ENCODE measurements at places on chromosomes 3 and 15.

DNA sequence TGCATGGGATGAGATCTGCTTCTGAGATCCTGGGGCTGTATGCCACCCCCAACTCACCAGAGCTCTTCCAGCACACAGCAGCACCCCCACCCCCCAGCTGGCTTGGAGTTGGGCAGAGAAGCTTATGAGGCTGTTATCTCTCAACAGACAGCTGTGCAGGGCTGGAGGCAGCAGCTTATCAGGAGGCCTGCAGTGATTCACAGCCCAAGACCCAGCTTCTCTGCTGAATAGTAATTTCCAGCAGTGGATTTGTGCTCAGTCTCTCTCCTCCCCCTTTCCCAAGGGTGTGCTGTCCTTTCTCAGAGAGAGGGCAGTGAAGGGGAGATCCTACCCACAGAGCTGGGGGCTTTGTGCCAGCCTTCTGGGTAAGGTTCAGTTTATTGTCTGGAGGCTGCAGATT, 2.1 kb downstream of the RPP25 start:
- DNase-seq = no peak

DNA sequence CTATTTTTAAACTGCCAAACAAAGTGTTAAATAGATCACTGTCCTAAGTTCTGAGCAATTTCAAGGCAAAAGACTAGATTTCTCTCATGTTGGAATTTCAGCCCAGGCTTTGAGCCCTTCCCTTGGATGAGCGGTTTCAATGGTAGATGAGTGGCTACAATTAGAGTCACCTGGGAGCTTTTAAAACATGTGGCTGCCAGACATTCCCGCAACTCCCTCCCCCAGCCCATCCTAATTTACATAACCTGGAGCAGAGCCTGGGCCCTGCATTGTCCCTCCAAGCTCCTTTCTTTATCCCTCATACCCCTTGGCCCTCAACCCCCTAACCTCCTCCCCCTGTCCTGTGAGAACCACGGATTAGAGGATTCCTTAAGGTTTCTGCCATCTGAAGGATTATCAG, 357.5 kb upstream of the UMPS start:
- DNase-seq = no peak

- no peak for DNase-seq
Observed at GRCh38 chr3:49531218-49531617, 23.1 kb upstream of the BSN start.

- no peak for DNase-seq
Observed at GRCh38 chr3:137767538-137768360, 3.6 kb downstream of the SOX14 start.

GRCh38 chr3:27165321-27165721, 203.9 kb downstream of the NEK10 start:
- no peak for DNase-seq

- DNase-seq = no peak
Observed at GRCh38 chr15:77474310-77474988, 53.8 kb downstream of the HMG20A start.

DNA sequence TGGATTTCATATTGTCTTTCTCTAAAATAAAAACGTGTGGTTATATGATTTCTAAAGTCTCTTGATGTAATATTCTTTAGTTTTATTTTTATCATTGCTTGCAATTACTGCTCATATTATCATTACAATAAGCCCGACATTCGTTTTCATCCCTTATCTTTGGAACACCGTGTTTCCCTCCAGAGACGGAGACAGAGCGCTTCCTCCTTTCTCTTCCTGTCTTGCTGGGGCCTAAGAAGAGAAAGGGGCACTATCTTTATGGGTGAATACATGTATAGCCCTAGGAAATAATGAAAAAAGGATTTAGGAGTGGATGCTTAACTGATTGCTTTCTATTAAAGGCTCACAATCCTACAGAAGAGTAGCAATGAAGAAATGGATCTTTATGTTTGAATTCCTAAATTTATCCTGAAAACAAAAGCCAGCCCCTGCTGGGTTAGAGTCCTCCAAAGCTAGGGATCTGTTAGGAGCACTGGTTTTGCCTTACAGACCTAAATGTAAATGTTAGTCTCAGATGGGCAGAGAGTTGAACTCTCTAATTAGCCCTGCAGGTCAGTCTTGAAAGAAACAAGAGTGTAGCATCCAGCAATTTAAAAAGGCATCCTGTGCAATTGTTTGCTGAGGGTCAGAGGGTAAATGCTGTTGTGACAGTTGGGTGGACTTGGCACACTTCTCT, 145.1 kb downstream of the TP63 start:
- no peak for DNase-seq

GRCh38 chr3:171772427-171773056, 37.7 kb downstream of the PLD1 start:
- peak; percentile 36 for DNase-seq

- no peak for DNase-seq
Observed at GRCh38 chr15:65533057-65533756, 2.9 kb downstream of the HACD3 start.

- no peak for DNase-seq
Observed at GRCh38 chr15:61381501-61381900, 152.4 kb upstream of the RORA start.

GRCh38 chr3:31541089-31541488, 8.4 kb downstream of the STT3B start:
- no peak for DNase-seq

GRCh38 chr3:47783673-47784072, 2.0 kb upstream of the SMARCC1 start:
- no peak for DNase-seq

DNA sequence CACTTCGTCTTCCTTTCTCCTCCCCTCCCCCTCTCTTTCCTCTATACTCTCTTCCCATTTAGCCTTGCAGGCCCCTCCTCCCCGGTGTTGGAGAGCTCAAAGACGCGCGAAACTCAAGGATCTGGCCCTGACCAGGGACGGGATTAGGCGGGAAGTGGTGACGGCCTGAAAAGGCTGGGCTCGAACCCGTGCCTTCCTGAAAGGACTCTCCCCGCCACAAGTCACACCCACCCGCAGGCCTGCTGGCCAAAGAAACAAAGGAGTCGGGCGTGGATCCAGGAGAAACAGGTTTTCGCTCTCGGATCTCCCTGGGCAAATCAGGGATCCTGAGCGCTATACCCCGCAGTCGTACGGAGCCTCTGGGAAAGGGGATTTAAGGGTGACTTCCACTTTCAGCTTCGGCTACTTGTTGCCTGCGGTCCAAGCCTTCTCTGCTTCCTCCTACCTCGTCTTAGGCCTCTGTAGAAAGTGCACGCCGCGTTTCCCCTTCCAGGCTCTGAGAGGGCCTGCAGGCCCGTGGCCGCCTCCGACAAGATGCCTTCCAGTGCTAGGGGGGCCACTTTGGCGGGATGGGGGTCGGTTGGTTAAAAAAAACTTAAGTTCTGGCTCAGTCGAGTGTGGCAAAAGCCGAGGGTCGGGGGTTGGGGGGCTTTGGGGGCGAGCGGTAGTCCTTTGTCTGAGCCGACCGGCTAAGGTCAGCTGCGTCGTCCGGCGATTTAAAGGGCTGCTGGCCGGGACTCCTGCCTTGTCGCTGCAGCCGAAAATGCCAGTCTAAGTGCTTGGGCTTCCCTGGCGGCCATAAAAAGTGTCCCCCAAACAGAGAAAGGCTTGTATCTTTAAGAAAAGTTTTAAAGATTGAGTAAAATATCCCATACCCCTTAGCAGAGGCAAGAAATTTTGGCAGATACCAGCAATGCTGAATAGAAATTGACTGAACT, 8.2 kb downstream of the ZIC4 start:
- DNase-seq = no peak

DNA sequence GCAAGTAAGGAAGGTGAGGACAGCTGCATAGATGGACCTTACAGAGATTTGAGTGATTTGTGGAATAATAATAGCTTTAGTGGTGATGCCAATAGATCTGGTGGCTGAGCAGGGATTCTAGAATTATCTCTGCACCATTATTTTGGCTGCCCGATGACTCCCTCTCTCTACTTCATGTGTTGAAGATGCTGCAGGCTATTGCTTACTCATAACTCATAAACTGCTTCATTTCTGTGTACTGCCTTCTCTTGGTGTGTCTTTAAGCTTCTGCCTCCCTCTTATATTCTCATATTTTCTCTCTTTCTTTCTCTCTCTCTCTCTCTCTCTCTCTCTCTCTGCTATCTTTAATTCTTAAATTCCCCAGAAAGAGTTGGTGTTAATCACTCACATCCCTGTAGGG, 256.0 kb upstream of the TRIM42 start:
- no peak for DNase-seq

DNA sequence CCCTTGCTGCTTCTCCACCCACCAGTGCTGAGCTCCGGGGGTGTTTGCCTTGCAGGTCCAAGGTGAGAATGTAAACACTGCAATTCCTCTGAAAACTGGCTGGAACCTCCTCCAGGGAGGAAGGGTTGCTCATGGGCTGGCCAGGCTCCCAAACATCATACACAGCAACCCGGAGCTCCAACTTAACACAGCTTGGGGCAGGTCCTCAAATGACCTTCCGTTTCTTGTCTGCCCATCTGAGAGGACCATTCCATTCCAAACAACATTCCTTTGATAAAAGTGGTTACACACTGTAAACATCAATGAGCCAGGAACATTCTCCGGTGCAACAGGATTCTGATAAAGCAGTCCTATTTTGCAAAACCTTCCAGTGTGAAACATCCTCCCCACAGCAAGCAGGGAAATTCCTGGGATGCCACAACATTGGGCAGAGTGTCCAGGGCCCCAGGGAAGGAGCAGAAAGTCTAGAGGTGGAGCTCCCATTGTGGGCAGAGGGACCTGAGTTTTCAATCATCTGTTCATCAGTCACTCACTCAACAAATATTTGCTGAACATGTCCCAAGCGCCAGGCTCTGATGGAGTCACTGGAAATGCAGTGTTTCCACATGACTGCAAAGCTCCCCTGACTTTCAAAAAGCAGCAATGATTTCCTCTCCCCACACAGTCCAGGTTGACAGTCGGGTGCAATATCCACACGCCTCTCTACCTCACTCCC, 7.3 kb upstream of the HEG1 start:
- DNase-seq = no peak

DNA sequence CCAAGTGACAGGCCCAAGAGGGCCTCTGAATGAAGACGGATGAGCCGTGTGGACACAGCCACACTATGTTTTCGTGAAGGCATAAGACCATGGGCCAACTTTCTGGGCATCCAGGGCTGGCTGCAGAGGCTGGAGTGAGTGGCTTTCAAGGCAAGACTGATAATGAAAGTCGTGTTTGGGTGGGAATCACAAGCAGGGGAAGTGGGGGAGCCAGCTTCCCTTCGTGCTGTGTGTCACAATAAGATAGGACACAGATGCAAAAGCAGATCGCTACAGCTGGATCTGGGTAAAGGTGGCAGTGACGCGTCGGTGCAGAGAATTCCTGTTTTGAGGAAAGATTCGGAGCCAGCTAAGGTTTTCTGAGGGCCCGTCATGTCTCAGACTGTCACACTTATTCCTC, 309.8 kb upstream of the CTDSPL start:
- DNase-seq = no peak

DNA sequence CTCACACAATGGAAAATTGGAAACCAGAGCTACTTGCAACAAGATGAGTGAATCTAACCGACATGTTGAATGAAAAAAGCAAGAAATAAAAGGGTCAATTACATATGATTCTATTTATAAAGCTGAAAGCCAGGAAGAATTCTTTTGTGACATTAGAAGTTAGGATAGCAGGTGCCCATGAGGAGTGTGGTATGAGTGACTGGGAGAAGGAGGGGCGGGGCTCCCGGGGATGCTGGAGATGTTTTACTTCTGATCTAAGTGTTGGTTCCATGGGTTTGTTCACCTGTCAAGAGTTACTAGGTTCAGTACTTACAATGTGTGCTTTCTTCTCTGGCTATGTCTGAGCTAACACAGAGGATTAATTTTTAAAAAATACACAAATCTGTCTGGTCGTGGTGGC, 60.8 kb downstream of the NSMCE3 start:
- DNase-seq = no peak

DNA sequence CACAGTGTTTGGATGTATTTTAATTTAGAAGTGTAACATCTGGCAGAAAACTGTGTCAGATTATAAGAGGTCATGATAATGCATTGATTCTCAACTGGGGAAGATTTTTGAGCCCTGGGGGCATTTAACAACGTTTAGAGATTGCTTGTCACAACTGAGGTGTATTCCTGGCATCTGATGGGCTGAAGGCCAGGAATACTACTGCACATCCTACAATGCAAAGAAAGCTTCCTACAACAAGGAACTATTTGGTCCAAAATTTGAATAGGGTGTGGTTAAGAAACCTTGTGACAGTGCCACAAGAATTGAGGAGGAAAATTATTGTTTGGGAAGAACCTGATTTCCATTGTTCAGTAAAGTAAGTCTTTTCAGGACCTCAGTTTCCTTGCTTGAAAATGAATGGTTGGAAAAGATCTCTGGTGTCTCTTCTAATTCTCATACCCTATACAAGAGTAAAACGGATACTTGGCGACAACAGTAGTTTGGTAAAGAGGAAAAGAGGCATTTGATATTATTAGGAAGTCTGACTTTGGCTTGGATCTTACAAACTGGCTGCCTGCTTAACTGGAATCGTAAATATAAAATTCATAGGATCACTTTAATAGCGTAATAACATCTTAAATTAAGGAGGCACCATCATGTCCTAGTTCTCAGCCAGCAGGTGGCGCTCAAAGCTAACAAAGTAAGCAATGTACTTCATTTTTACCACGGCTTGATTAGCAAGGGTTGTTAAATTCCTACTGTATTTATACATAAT, 4.3 kb downstream of the DAZL start:
- DNase-seq = peak; percentile 86

GRCh38 chr3:164351131-164351530, 727.2 kb downstream of the SI start:
- DNase-seq = no peak

DNA sequence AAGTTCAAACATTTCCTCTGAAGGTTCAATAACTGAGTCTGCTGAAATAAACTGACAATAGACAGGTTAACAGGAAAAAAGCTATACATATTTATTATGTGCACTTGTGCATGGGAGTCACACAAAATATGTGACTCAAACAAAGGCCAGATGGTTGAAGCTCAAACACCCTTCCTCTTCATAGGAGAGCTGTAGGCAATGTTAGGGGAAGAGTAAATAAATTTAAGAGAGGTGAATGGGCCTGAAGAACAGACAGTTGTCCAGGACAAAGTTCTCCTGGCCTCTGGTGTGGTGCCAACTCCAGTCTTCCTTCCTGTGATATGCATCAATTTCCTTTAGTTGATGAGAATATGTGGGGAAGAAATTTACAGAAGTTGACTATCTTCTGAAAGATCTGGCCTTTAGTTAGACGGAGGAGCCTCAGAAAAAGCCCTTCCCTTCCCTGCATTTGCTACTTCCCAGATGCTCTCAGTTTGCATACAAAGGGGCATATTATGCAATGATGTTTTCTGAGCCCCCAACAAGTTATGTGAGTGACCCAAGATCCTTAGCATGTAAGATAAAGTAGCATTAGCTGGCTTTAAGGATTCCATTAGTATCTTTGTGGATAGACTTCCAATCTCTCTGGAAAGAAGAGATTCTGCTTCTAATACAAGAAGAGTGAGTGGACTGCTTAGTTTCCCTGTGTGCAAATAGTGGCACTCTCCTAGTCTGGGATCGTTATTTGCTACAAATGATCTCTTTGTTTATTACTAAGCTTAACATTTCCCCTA, 96.4 kb upstream of the IGSF10 start:
- DNase-seq = no peak

- no peak for DNase-seq
Observed at GRCh38 chr3:169841171-169841570, 28.5 kb upstream of the LRRC34 start.

Measured in activated CD4-positive, alpha-beta T cell treated with anti-CD3 and anti-CD28 coated beads, Interleukin-2, amount 50 U/mL, for 1 hour (primary cell).